ENCODE measurements at places on chromosomes 1 and 21.

DNA sequence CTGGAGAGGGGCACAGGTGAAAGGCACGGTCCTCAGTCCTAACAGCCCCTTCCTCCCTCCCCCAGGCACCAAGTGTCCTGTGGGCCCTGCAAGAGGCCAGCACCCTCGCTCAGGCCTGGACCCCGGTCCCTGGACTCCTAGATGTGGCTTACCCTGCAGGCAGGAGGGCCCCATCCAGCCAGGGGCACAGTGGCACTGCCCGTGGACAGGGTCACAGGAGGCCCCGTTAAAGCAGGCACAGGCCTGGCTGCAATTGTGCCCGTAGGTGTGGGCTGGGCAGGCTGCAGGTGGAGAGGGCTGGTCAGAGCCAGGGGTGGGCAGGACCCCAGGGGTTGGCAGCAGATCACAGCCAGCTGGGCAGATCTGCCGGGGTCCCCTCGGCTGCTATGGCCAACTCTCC is 44.5 kb downstream of the ARHGEF16 start:
- DNase-seq, result no peak

DNA sequence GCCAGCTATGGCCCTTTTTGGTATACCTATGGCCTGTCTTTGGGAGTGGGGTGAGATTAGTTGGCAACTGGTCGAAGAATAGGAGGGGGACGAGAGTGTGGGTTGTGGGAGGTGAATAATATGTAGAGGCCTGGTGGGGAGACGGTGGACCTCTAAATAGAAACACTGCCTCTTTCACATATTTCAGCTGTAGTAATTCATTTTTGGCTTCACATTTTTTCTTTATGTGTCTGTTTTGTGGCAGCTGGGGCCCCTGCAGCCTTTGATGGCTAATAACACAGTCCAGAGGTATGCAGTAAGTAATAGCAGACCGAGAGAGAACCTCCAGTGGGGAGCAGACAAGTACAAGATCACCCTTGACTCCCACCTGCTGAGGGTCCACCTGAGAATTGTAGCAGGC is 75.9 kb downstream of the HLX start:
- DNase-seq, result no peak

- no peak for DNase-seq
Observed at GRCh38 chr1:39332291-39332690, 127.8 kb downstream of the MACF1 start.

DNA sequence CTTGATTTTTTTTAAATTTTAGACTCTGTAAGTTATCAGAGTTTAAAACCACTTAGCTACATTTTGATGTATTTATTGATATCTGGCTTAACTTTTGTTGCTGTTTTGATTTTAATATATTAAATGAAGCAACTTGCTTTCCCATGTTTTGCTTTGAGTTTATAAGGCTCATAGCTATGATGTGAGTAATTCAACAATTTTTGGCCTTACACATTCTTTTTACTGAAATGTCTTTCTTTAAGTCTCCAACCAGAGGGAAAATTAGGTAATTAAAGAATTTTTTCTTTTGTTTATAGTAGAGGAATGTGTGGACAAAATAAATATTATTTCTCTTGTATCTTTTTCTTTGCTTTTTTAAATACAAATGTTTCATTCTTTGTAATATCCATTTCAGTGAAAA is 258.3 kb upstream of the ADAMTS5 start:
- no peak for DNase-seq

GRCh38 chr21:32044205-32045180 is 171.7 kb downstream of the HUNK start:
- no peak for DNase-seq

DNA sequence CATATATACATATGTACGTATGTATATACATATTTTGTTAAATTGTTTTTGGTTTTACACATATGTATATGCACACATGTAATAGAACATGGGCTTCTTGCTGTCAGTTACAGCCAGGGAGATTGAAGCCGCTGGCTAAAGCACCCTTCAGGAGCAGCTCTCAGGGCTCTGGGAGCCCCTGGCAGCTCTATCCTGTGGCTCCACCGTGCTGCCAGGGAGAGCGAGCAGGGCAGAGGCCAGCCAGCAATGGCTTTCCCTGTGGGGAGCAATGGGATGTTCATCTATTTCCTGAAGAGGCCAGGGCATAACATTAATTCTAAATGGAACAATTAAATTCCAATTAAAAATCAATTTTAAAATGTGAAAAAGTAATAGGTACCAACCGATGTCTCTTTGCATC is 102.9 kb downstream of the PSMG1 start:
- no peak for DNase-seq

- no peak for DNase-seq
Observed at GRCh38 chr1:29120947-29121485, 2.7 kb downstream of the TMEM200B start.

- no peak for DNase-seq
Observed at GRCh38 chr1:208604295-208604694, 360.1 kb upstream of the PLXNA2 start.

DNA sequence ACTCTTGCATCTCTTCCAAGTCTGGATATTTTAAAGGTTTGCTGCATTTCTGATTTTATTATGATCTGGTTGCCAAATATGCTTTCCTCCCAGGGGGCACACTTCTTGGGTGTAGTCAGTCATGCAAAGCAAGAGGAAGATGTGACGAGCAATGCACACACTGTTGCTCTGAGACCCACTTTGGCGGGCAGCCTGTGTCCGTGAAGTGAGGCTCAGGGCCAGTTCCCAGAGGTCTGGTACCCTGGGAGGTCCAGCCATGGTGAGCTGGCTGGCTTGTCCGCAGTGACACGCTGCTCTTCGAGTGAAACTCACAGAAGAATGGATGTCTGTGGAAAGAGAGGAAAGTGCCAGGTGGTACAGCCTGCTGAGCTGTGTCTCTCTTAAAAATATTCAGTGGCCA is 52.8 kb upstream of the EDN2 start:
- DNase-seq, result peak; percentile 43

GRCh38 chr1:175380521-175381300 is 188.1 kb upstream of the KIAA0040 start:
- DNase-seq, result no peak

DNA sequence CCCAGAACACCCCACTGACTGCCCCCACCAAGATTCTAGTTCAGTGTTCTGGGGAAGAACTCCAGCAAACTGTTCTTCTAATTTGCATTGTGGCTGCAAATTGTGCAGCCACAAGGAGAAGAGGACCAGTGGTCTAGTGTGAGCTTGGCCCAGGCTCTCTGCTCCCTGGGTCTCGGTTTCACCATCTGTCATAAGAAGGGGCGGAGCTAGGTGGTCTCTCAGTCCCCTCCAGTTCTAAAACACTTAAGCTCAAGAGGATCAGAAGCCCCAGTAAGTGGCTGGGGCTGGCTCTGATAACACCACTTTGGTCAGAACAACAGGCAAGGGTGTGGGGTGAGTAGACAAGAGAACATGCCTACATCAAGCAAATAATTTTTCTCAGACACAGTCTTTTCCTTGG is 99.9 kb downstream of the BEND5 start:
- DNase-seq, result peak; percentile 65

- no peak for DNase-seq
Observed at GRCh38 chr1:66510407-66510806, 23.5 kb upstream of the SGIP1 start.

GRCh38 chr1:152151646-152152045 is 7.4 kb downstream of the RPTN start:
- DNase-seq, result no peak

GRCh38 chr1:3349968-3350299 is 104.5 kb upstream of the ARHGEF16 start:
- DNase-seq, result no peak

DNA sequence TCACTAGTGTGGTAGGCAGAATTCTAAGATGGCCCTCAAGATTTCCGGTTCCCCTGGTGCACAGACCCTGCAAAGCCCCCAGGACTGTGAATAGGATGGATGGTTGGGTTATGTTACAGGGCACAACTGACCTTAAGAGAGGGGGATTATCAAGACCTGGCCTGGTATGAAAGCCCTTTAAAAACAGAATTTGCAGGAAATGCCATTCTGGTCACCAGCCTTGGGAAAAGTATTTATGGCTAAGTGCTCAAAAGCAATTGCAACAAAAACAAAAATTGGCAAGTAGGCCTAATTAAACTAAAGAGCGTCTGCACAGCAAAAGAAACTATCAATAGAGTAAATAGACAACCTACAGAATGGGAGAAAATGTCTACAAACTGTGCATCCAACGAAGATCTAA is 144.7 kb upstream of the EDN2 start:
- DNase-seq, result no peak

DNA sequence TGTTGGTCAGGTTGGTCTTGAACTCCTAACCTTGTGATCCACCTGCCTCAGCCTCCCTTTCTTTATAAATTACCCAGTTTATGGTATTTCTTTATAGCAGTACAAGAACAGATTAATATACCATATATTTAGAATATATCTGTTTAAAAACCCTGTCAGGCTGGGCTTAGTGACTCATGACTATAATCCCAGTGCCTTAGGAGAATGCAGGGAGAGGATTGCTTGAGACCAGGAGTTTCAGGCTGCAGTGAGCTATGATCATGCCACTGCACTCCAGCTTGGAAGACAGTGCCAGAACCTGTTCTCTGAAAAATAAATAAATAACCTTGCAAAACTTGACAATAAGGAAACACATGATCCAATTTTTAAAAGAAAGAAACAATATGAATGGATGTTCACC is 43.9 kb downstream of the ZNF684 start:
- DNase-seq, result no peak

- peak; percentile 18 for DNase-seq
Observed at GRCh38 chr1:153963850-153964331, 554 bp upstream of the SLC39A1 start.

DNA sequence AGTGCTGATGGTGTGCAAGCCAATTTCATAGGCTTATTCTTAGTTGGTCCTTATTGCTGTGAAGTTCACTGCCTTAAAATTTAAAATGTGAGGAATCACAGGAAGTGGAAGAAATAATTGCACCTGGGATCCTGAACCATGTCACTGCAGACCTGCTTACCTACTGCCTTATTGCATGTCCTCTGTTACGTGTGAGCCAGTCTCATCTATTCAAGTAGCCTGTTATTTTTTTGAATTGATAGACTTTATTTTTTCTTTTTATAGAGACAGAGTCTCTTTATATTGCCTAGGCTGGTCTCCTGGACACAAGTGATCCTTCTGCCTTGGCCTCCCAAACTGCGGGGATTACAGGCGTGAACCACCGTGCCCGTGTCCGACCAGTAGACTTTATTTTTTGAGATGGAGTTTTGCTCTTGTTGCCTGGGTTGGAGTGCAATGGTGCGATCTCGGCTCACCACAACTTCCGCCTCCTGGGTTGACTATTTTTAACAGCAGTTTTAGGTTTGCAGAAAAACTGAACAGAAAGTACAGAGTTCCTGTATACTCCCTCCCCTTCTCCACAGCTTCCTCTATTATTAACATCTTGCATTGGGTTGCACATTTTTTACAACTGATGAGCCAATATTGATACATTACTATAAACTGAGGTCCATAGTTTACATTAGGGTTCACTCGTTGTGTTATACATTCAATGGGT is 14.0 kb upstream of the DISC1 start:
- no peak for DNase-seq

DNA sequence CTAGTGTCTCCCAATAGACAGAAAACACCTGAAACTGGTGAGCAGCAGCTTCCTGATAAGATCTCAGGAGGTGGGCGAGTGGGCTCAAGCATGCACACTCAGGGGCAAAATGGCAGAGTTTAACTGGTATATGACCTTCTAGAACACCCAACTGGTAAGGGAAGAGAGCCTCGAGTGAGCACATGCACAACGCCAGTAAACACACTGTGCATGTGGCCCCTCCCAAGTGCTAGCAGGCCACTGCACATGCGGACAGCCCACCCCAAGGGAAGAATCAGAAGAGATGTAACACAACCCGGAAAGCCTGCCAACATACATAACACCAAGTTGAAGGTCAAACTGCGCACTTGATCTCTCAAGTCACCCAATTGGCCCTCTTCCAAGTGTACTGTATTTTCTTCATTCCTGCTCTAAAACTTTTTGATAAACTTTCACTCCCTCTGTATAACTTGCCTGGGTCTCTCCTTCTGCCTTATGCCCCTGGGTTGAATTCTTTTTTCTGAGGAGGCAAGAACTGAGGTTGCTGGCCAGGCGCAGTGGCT is 138.2 kb downstream of the GLUL start:
- no peak for DNase-seq

GRCh38 chr1:34360574-34360973 is 183.9 kb downstream of the C1orf94 start:
- DNase-seq, result no peak

DNA sequence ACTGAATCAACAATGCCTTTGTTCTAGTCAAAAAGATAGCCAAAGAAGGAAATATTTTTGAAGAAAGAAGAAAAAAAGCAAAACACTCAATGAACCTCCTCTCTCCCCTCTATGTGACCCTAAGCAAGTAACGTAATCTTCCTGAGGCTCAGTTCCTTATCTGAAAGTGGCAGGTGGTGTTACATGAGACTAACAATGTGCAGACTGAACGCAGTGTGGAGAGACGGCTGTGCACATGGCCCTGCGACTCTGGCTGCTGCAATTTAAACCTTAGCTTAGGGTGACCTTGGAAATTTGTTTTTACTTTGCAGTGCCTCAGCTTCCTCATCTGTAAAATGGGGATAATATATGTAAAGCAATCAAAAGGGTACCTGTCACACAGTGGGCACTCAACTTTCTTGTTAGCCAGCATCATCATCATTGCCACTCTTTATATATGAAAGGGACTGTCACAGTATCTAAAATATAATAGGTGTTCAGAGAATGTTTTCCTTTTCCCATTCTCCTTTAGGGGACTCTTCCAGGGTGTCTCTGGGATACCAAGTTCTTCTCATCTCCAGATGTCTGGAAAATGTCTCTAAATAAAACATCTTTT is 100.1 kb upstream of the JUN start:
- DNase-seq, result no peak

DNA sequence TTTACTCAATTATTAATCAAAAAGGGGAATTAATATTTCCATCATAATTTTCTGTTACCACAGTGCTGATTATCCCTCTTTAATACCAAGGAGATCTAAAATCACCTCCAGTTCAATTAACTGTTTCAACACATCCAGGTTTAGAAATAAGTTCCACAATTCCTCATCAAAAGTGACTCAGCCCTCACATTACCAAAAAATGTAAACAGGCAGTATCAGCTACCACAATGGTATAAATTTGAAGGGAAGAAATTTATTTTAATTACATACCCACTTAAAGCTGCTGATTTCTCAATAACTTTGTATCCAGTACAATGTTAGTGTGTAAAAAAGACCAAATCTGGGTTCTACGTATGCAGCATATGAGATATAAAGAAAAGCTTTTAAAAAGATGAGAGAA is 51.9 kb downstream of the EIF4G3 start:
- DNase-seq, result no peak

DNA sequence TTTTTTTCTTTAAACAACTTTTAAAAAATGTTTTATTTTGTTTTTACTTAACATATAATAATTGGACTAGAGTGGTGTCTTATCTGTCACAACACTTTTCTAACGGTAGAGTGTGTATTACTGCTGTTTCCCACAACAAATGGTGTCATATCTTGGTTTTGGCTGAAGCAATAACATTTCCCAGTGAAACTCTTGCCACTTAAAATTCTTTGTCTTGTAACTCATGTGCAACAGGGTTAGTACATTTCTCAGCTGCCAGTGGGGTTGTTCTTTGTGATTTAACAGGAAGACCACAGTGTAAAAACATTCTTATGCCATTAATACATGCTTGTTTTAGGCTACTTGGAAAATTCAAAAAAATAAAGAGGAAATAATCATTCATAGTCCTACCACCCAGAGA is 43.5 kb downstream of the ALPL start:
- no peak for DNase-seq

All from DMS79 (cell line).